ENCODE measurements at places on chromosomes 5 and 9.
A peak's percentile ranks its signal among the peaks of the same experiment; 100 is the strongest.

GRCh38 chr5:172716796-172717313 is 54.1 kb downstream of the DUSP1 start:
- DNase-seq: peak; percentile 59

GRCh38 chr5:96753848-96754247 is 53.9 kb downstream of the ERAP1 start:
- DNase-seq: no peak

DNA sequence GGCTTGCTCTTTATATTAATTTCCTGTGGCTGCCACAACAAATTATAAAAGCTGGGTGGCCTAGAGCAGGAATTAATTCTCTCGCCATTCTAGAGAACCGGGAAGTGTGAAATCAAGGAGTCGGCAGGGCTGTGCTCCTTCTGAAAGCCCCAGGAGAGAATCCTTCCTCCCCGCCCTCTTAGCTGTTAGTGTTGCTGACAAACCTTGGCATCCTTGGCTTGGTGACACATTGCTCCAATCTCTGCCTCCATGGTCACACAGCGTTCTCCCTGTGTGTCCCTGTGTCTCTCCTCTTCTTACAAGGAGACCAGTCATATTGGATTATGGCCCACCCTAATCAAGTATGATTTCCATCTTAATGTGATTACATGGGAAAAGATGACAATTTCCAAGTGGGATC is 55.9 kb upstream of the NEURL1B start:
- DNase-seq: no peak

GRCh38 chr9:107942856-107943255 is 453.3 kb upstream of the KLF4 start:
- no peak for DNase-seq

GRCh38 chr5:130331332-130331731 is 427.1 kb downstream of the CHSY3 start:
- DNase-seq: no peak

DNA sequence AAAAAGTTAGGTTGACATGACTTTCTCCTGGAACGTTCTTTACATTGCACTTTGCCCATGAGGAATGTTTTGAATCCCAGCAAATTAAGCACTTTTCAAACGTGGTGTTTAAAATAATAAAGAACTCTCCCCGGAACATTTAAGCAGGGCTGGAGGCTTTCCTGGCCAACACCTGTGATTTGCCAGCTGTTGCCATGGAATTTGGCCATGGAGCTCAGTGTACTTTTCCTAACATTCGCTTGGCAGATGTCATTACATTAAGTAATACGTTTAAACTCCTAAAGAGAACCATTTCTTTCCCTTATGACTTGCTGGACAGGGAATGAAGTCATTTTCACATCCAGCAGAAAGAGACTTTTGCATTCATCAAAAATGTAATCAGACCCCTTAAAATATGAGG is 146.1 kb downstream of the GAS1 start:
- no peak for DNase-seq

GRCh38 chr5:118984602-118985001 is 3.7 kb downstream of the DTWD2 start:
- DNase-seq: no peak

- DNase-seq: no peak
Measured at GRCh38 chr9:98875536-98875935, 68.1 kb downstream of the GALNT12 start.

- no peak for DNase-seq
Measured at GRCh38 chr5:54695198-54695966, 177.8 kb downstream of the SNX18 start.

- no peak for DNase-seq
Measured at GRCh38 chr9:127847178-127847510, 7.3 kb downstream of the ENG start.

DNA sequence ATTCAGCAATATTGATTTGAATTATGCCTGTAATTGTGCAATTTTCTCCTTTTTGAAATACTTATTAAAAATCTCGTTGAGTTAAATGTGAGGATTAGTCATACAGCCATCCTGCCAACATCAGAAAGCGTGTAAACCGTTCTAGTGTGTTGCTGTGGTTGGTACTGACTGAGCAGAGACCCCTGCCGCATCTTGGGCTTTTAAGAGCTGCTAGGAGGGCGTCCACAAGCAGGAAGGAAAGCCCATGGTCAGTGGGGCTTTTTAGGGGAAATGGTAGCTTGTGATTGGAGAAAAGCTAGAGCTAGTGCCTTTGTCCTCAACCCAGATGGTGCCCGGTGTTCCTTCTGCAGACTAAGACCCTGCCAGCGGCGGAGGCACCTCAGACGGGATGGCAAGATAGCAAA is 1.3 kb downstream of the SDHA start:
- no peak for DNase-seq

DNA sequence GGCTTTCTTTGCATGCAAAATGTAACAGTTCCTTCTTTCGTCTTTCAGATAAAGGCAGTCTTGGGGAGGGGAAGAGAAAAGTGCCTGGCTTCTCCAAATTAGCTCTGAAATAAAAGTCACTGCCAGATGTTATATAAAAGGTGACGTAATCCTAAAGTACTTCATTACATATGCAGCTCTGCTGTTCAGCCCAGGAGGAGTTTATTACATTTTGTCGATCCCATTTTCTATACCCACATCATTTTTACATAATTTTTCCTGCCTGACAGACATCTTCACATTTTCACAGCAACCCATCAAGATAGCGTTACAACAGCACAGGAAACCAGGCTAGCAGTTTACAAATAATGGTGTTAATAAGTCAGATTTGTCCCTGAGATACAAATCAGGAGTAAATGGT is 86.7 kb upstream of the SLC30A5 start:
- DNase-seq: no peak

DNA sequence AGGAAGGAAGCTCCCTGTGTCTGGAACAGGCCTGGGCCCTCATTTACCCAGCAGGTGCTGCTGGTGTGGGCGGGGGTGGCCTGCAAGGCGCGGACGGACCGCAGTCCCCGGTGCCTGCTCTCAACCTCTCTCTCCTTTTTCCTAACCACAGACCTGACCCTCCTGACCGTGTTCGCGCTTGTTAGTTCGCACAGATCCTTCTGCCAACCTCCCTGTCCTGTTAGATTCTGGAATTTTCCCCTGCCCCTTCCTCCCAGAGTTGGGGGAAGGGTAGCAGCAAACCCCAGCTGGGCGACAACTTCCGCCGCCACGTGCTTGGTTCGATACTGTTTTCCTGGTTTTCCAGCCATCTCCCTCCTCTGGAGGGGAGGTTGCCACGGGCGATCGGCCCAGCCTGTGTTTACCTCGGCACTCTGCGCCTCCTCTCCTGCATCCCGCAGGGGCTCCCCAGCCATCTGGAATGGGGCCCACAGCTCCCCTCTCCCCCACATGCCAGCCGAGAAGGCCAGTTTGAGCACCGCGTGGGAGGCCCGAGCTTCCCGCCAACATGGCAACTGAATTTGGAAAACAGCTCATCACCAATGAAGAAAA is 70.8 kb upstream of the UNC5A start:
- no peak for DNase-seq

DNA sequence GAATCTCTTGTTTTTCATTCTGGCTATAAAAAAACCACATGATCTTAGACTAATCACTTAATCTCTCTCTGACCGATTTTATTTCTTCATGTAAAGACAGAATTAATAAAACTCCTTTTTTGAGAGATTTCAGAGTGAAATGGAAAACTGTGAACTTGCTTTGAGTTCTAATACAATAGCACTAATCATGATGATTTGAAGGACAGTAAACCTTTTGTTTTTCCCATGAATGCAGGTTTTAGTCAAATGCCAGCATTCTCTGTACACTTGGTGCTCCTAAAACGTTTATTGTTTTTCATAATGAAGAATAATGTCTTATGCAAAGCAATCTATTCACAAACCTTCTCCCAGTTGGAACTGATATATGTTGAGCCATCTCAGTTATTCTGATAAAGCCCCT is 86.8 kb downstream of the SLC24A2 start:
- no peak for DNase-seq

DNA sequence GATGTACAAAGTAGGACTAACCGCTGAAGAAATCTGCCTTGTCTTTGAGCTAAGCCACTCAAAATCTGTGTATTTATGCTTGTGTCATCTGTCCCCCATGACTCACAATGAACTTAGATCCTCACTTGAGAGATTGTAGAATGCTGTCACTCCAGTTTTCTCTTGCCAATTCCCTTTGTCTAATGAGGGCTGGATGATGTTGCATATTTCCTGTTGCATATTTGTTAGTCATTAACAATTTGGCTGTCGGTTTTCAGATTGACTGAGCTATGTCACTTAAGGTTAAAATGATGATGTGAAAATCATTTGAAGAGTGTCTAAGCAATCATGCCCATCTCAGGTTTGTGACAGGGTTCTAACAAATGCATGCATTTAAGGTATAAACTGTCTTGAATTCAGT is 481.7 kb downstream of the CDH10 start:
- DNase-seq: no peak

- no peak for DNase-seq
Measured at GRCh38 chr9:105458404-105458803, 10.6 kb downstream of the FSD1L start.

GRCh38 chr5:139381837-139382761 is 998 bp downstream of the SLC23A1 start:
- no peak for DNase-seq

- DNase-seq: no peak
Measured at GRCh38 chr5:60228676-60229075, 335.1 kb upstream of the PDE4D start.

GRCh38 chr5:179880066-179880650 is 21.5 kb upstream of the MRNIP start:
- DNase-seq: no peak

DNA sequence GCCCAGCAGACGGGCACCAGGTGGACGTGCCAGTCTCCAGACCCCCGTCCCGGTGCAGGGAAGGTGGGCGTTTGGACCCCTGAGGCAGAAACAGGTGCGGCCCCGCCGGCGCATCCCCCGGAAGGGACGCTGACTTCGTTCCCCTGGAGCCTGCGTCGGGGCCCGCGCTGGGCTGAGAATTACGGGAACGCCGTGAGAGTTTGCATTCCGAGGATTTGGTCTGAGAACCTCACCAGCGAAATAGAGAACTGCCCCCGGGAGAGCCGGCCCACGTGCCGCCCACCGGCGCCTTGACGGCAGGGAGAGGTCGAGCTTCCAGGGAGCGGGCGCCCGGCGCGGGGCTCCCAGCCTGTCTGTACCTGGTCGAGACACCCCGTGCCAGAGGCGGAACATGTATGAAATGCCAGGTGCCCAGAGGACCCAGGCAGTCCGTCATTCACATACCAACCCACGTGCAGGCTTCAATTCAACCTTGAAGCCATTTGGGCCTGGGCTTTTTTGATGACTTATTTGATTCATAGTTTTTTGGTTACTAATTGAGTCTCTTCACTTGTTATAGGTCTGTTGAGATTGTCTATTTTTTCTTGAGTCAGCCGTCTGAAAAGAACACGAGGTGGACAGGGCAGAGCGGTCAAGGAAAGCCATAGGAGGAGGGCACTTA is 877 bp upstream of the CAMSAP1 start:
- DNase-seq: no peak

- no peak for DNase-seq
Measured at GRCh38 chr5:81965524-81965923, 6.3 kb upstream of the ATG10 start.

GRCh38 chr9:130487500-130487899 is 42.7 kb downstream of the ASS1 start:
- no peak for DNase-seq

- no peak for DNase-seq
Measured at GRCh38 chr5:98791001-98791519, 17.6 kb downstream of the RGMB start.

DNA sequence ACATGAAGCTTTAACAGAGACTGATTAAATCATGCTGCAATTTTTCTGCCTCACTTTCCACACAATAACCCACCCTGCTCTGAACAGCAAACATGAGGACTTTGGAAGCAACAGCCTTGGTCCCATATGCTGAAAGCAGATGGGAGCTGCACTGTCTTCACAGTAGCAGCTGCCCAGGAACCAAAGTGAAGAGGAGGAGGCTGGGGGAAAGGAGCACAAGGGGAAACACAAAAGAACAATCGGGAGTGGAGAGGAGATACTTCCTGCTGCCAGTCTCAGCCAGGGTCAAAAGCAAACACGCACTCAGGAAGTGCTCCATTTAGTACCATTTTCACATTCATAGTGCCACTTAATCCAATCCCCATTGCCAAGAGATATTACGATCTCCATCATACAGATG is 183.3 kb upstream of the PUM3 start:
- DNase-seq: no peak

DNA sequence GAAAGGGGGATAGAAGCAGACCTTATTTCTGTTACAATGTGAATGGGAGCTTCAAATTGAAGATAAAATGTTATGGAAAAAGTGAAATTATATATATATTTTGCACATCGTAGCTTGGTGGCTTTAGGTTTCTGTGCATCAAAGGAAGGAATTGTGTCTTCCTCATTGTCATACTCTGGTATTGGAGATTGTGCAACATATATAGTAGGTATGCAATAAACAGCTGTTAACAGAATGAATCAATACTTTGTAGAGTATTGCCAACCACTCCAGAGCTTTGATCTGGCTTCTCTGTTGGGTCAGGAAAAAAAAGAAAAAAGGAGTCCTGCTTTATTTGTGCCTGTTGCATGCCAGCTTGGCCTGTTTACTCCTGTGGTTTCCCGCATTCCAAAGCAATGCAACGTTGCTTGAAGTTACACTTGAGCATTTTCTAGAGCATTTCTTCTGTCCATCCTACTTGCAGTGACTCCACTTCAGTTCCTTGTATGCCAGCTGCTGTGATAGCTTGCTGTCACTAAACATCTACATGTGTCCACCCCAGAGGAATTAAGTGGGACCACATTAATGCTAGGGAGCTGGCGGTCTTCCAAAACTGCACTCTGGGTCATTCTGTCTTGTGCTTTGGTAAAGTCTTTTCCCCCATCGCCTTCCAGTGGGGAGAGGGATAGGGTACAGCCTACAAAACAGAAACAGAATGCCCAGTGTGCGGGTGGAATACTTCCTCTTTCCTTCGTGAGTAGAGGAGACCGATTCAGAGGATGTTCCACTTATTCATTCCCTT is 62.0 kb upstream of the MEF2C start:
- no peak for DNase-seq

GRCh38 chr5:73911761-73912393 is 285.9 kb downstream of the ARHGEF28 start:
- no peak for DNase-seq
